Activated CD4-positive, alpha-beta T cell treated with anti-CD3 and anti-CD28 coated beads, Interleukin-2, amount 10 ng/mL, durations not matched to agents 24 days and 14 days (primary cell): ENCODE measurements at places on chromosomes 7 and 10. TPM values are rescaled to one million over a fixed set of nuclear protein-coding genes. Genes with fewer than 3 reads are reported as not detected.

The RET gene
- total RNA-seq: 0.12 and 0.62 TPM in 2 replicates

GRCh38 chr10:18474118-18474455 is 177.3 kb downstream of the NSUN6 start:
- no peaks in the 10 kb centered on the region for H3K36me3 ChIP-seq
- H3K4me3 ChIP-seq: no peak overlapping the region
- peaks cover 8% of the 10 kb centered on the region for H3K4me1 ChIP-seq
- no peak for DNase-seq

- H3K36me3 ChIP-seq: peaks cover 3% of the 10 kb centered on the region
- peaks cover 7% of the 10 kb centered on the region for H3K4me1 ChIP-seq
- DNase-seq: no peak
- peaks cover 6% of the 10 kb centered on the region for H3K27me3 ChIP-seq
- H3K27ac ChIP-seq: no peak overlapping the region
Observed at GRCh38 chr10:8102708-8103401, 48.4 kb downstream of the GATA3 start.

GRCh38 chr7:27835376-27835775 is 95.4 kb downstream of the TAX1BP1 start:
- H3K27ac ChIP-seq: no peak overlapping the region
- H3K4me1 ChIP-seq: peaks cover 4% of the 10 kb centered on the region
- no peak for DNase-seq
- peaks cover 6% of the 10 kb centered on the region for H3K36me3 ChIP-seq
- no peak overlapping the region for H3K4me3 ChIP-seq
- H3K27me3 ChIP-seq: no peaks in the 10 kb centered on the region

DNA sequence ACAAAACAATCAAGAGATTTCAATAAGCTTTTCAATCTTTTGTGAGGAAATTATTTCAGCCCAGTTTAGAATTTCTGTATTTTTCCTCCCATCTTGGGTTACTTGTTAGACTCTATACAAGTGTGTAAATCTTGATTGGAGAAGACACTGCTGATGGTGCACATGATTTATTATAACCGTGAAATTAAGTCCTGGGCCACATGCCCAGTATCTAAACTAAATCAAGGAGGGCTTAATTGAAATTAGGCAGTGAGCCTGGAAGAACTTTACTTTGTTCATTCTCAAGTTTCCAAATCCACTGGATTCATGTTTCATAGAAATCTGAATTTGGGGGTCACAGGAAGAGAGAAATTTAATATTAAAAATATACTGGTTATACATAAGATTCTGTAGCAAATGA is 44.5 kb downstream of the CSTF2T start:
- no peaks in the 10 kb centered on the region for H3K36me3 ChIP-seq
- H3K4me1 ChIP-seq: no peaks in the 10 kb centered on the region
- peaks cover 7% of the 10 kb centered on the region for H3K27me3 ChIP-seq
- H3K27ac ChIP-seq: no peak overlapping the region
- no peak overlapping the region for H3K4me3 ChIP-seq
- DNase-seq: no peak

GRCh38 chr10:62561151-62561550 is 187.0 kb downstream of the ZNF365 start:
- H3K4me1 ChIP-seq: no peaks in the 10 kb centered on the region
- H3K36me3 ChIP-seq: no peaks in the 10 kb centered on the region
- DNase-seq: no peak
- no peak overlapping the region for H3K4me3 ChIP-seq
